Esophagus squamous epithelium (tissue), 5 donors: ENCODE measurements at places on chromosomes 2 and 18. TPM values are rescaled to one million over a fixed set of nuclear protein-coding genes. Genes with fewer than 3 reads are reported as not detected.

COLEC11 gene
- not detected for total RNA-seq

GAREM1 gene
- total RNA-seq: 18.3 TPM

CIB4 gene
- 0.57 TPM for total RNA-seq

ASXL3 gene
- total RNA-seq: 0.18 TPM

IL1RL2 gene
- 4.3 TPM for total RNA-seq

LIMS3 gene
- total RNA-seq: not detected

DSG1 gene
- 10.5 TPM for total RNA-seq

MTCL1 gene
- 16.4 TPM for total RNA-seq
